ENCODE measurements at places on chromosomes 11 and 22. TPM values are rescaled to one million over a fixed set of nuclear protein-coding genes. Genes with fewer than 3 reads are reported as not detected.

GRCh38 chr11:122816761-122817520, 21.4 kb upstream of the CRTAM start:
- DNase-seq = peak; percentile 38

- no peak for DNase-seq
These were observed 519 bp upstream of the PDE3B start for GRCh38 chr11:14642873-14643696.

DNA sequence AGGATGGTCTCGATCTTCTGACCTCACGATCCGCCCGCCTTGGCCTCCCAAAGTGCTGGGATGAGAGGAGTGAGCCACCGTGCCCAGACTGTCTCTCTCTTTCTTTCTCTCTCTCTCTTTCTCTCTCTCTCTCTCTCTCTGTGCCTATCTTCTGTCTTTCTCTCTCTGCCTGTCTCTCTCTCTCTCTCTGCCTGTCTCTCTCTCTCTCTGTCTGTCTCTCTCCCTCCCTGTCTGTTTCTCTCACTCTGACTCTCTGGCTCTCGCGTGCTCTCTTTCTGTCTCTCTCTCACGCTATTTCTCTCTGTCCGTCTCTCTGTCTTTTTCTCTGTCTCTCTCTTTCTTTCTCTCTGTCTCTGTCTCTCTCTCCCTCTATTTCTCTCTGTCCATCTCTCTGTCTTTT, 3911.2 kb upstream of the OR11H1 start:
- DNase-seq = no peak

The BANF1 gene
- 308 TPM for polyA plus RNA-seq

GRCh38 chr11:134725716-134726639, 313.9 kb upstream of the B3GAT1 start:
- no peak for DNase-seq

The KRTAP5-1 gene
- polyA plus RNA-seq = not detected

The CHEK1 gene
- polyA plus RNA-seq = 25.0 TPM

DNA sequence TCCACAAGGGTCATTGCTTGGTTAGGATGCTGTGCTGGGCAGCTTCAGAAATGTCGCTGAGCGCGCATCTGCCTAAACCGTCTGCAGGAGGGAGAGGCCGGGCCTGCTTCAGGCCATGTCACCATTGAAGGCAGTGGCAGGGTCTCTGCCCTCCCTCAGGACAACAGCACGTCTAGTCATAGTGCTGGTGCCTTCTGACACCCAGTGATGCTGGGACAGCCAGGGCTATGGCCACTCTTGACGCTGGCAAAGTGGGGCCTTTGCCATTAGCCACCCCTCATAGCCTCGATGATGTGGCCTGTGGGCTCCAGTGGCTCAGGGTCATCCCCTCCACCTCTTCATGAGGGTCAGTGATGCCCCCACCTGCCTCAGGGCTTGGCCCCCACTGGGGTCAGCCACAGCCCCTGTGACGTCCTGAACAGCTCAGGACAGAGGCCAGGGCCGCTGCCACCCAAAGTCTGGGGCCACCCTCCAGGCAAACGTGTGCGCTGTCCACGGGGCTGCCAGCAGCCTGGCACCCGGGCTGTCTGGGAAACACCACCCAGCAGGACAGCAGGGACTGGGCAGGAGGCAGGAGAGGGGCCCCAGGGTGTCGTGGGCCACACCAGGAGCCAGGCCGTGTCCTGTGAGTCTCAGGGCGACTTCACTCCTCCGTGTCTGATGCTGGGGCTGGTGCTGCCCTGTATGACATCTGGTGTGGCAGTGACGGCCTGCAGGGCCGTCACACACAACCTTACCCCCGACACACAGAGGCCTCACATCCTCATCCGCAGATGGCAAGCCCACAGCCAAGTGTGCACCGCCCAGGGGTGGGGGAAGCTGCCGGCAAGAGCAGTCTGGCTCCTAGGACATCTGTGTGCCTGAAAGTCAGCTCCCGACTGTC, 42.5 kb downstream of the CERK start:
- DNase-seq = no peak

DNA sequence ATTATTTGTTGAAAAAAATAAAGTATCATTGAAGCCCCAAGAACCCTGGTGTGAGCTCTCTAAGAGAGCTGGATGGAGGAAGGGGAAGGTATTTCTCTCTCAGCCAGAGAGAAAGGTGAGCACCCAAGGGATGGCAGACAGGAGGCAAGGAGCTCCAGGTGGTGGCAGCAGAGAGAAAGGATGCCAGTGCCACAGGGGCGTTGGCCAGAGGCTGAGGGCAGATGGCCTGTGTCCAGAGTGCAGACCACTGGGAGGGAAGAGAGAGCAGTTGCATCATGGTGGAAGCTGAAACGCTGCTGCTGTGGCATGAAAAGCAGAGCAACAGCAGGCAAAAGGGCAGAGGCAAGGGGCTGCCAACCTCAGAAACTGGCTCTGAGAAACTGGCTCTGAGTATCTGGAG, 8.5 kb downstream of the SPON1 start:
- DNase-seq = no peak

- no peak for DNase-seq
These were observed 7.8 kb downstream of the FTH1 start for GRCh38 chr11:61959678-61960077.

The EXPH5 gene
- polyA plus RNA-seq = 2.7 TPM

The OR8A1 gene
- not detected for polyA plus RNA-seq

DNA sequence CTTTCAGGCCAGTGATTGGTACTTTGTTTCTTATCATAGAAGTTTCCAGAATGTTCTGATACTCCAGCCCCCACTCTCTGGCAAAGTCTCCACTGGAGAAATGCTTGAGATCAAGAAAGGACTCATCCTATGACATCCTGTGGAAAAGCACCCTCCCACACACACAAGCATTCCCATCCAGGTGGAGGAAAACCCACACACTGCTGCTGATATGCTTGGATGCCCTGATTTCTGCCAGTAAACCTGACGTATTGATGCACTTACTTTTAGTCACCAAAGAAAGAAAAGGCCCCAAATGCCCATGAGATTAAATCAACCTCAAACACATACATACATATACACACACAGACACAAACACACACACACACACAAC, 9.2 kb upstream of the SLC5A12 start:
- DNase-seq = no peak

DNA sequence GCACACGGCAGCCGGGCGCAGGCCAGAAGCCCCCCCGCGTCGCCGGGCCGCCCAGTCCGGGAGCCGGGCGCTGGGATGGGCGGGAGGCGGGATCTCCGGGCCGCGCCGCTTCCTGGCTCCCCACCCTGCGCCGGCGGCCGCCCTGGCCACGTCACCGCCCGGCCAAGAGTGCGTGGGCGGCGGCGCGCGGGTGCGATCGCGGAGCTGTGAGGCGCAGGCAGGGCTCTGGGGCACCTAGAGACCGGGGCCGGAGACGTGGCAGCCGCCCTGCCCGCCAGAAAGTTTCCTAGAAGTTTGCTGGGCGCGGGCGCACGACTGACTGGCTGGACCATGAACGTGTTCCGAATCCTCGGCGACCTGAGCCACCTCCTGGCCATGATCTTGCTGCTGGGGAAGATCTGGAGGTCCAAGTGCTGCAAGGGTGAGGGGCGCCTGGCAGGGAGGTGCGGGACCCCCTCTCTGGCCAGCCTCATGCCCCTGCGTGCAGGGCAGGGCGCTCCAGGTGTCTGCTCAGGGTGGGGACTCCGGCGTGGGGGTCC, at the start of gene KDELR3:
Gene KDELR3 (plus strand): TSS at position 193 of the 539 bp plus-strand sequence. CDS start 138 bp downstream, at position 331.
- DNase-seq = no peak

- no peak for DNase-seq
These were observed 7.3 kb downstream of the CADM1 start for GRCh38 chr11:115496892-115497291.

- DNase-seq = no peak
These were observed 27.6 kb upstream of the APLP2 start for GRCh38 chr11:130042093-130042591.

DNA sequence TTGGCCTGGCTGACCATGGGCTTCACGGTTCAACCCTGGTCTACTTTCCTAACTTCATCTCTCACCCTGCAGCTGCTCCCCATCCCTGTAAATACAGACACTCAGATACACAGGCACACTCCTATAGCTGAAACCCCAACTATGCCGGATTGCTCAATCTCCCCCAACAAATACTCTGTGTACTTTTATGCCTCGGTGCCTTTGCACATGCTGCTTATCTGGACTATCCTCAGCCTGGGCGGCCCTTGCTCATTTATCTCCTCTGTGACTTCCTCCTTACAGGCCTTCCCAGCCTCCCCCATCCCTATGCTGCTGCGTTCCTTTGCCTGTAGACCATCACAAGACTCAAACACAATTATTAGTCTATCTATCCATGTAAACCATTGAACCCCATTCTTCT, 76.6 kb downstream of the PKNOX2 start:
- no peak for DNase-seq

GRCh38 chr11:70556884-70557741, 158.8 kb downstream of the CTTN start:
- DNase-seq = no peak

- no peak for DNase-seq
These were observed 74.7 kb downstream of the COMMD9 start for GRCh38 chr11:36214480-36214879.

The HTR3A gene
- polyA plus RNA-seq = 0.17 TPM

The MS4A3 gene
- polyA plus RNA-seq = 0.64 TPM

DNA sequence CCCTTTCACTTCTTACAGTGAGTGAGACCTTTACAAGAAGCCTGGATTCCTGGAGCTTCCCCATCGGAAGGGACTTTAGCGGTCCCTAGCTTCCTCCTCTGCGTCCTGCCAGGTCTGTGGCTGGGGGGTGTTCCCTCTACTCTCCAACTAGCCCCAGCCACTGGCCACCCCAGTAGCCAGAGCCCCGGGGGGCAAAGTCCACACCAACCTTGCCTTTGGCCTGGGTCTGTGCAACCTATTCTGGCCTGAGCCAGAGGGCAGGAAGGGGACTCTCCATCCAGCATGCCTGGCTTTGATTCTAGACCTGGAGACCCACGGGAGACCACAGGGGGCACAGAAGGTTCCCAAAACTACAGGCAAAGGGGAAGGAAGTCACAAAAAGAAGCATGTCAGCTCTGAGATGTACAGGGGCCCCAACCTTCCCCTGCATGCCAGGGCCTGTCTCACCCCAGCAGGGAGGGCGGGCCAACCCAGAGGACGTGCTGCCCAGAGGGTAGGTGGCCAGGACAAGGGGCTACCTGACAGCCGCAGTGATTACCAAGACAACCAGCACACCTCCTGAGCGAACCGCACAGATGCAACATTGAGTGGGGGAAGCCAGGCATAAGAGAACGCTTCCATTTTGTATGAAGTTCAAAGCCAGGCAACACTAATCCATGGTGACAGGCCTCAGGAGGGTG, 52.4 kb downstream of the DSCAML1 start:
- DNase-seq = no peak

The C11orf65 gene
- polyA plus RNA-seq = 3.5 TPM

DNA sequence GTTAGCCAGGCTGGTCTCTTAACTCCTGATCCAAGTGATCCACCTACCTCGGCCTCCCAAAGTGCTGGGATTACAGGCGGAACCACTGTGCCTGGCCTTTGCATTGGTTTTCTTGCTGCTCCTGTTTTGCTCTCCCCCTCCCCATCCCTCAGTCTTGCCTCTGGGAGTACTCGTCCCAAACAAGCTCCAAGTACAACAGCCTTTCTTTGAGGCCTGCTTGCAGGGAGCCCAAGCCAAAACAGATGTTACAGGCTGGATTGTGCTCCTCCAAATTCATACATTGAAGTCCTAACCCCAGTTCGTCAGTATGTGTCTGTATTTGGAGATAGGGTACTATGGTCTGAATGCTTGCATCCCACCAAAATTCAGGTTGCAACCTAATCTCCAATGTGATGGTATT, 8.6 kb downstream of the IGLL1 start:
- no peak for DNase-seq

DNA sequence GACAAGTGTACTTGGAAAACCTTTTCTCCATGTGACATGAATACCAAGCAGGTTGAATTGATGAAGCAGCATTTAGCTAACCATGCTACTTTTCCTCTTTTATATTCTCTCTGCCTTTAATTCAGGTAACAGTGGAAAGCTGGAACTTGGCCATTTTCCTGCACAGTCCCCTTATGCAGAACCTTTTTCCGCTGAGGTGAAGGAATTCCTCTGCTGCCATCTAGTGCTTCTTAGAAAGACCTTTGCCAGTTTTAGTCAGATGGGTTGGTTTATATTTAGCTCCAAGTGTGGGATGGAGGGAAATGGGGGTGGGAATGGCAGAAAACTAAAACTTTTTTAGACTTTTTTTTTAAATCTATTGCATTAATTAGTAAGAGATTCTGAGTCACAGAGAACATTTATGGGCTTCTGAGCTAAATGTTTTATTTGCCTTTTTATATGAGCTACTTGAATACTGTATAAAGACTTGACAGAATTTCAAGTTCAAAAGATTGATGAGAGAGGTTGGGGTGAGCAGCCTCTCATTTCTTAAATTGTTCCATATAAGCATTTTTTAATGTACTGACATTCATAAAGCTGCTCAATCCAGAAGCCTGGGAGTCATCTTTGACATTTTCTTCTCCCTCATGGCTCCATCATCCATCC, 153.9 kb upstream of the ZC3H12C start:
- peak; percentile 26 for DNase-seq

All from right renal pelvis (tissue), 4 donors.